ENCODE measurements at places on chromosomes 6 and 20. TPM values are rescaled to one million over a fixed set of nuclear protein-coding genes. Genes with fewer than 3 reads are reported as not detected.
A peak's percentile ranks its signal among the peaks of the same experiment; 100 is the strongest.

The ID4 gene
- 17.9 TPM for polyA plus RNA-seq

The LY6G5C gene
- 4.6 TPM for polyA plus RNA-seq

The C6orf52 gene
- polyA plus RNA-seq, result 3.8 TPM

DNA sequence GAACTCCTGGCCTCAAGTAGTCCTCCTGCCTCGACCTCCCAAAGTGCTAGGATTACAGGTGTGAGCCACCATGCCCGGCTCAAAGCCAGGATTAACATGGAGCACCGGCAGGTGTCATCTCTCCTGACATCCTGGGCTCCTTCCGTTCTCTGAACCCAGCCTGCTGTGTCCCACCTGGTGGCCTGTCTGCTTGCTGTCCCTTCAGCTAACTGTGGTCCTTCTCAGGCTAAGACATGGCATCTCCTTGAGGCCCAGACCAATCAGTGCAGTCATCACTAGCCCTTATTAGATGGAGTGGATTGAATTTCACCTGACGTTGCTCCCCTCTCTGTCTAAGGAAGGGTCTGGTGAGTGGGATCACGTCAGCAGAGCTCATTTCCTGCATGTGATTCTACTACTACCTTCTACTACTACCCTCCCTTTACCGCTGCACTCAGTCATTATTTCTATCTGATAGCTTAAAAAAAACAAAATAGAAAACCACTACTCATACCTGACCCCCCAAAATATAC, 28.0 kb upstream of the SYNJ2 start:
- DNase-seq, result no peak

GRCh38 chr20:3237958-3238615, 903 bp downstream of the SLC4A11 start:
- DNase-seq, result peak; percentile 29

The TBC1D20 gene
- 19.5 TPM for polyA plus RNA-seq

GRCh38 chr6:43722920-43723545, 35.4 kb upstream of the MRPS18A start:
- no peak for DNase-seq

The SYCP2L gene
- 1.0 TPM for polyA plus RNA-seq

- DNase-seq, result peak; percentile 58
Observed at GRCh38 chr6:147986846-147987245, 355.8 kb upstream of the SASH1 start.

The C20orf144 gene
- not detected for polyA plus RNA-seq

DNA sequence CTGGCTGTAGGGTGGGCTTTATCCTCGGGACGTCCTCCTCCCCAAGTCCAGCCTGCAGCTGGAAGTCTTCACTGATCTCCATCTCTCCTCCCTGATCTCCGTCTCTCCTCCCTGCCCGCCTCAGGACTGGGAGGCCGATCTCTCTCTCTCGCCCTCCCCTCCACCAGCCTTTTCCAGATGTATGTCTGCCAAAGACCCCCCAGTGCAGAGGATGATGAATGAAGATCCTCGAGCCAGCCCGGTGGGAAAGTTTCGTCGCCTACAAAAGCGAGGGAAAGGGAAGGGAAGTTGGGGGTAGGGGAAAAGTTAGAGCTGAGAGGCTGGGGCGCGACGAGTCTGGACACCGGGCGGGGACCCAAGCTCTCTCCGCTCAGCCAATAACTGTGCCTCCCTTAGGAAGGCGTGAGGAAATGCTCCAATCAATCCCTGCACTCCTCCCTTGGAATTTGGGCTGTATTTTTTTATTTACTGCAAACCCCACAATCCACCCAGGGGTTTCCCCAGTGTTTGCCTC, 595 bp upstream of the SRF start:
- no peak for DNase-seq

The FOXA2 gene
- not detected for polyA plus RNA-seq

The CTAGE9 gene
- not detected for polyA plus RNA-seq

- peak; percentile 51 for DNase-seq
Observed at GRCh38 chr6:29630315-29630714, 2.7 kb downstream of the GABBR1 start.

DNA sequence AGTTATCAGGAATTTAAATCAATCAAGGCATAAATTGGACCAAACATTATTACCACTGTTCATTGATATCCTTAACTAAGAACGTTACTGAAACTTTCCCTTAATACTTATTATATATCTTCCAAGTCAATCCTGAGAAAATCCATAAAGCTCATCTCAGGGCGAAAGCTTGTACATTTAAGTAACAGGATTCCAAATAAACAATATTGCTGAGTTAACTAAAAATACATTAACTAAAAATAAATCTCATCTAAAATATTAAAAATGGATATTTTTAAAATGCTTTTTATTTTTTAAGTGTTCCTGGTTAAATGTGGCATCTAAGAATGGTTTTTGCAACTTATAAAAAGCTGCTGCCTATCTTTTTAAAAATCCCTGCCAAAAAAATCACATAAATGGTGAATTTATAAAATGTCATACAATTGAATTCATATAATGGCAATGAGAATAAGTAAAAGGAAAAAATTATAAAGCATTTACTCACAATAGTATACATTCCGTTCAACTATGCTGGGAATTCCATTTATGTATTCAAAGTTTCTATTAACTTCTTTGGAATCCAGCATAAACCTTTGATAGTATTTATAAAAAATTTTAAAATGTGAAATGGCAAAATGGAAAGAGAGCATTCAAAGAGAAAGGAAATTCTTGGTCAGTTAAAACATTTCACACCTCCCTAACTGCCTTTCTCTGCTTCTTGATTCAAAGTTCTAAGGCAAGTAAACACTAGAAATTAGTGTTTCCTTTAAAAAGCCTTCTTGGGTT, 20.8 kb upstream of the GMDS start:
- DNase-seq, result no peak

DNA sequence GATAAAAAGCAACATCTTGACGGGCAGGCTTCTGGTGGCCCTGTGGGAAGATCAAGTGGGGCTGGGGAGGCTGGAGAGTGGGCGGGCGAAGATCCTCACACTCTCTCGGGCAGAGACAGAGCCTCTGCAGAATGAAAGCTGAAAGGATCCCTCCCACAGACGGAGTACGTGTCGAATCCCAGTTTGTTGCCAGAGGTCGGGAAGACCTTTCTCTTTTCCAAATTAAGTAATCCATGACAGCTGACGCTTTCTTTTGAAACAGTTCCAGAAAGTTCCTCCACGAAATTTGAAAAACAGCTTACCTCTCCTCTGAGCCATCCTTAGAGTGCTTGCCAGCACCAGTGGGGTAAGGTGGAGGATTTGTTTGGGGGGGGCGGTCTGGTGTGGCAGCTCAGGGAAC, 155.6 kb upstream of the SMLR1 start:
- no peak for DNase-seq

All from kidney (tissue), 22 donors.